Dorsolateral prefrontal cortex (tissue), 122 donors: ENCODE measurements at places on chromosomes 4 and X. TPM values are rescaled to one million over a fixed set of nuclear protein-coding genes. Genes with fewer than 3 reads are reported as not detected.

The PDE6B gene
- 9.0 TPM for total RNA-seq

The P2RY4 gene
- 0.55 TPM for total RNA-seq

The ABLIM2 gene
- 128 TPM for total RNA-seq

The PCSK1N gene
- 299 TPM for total RNA-seq

The STARD8 gene
- 7.9 TPM for total RNA-seq

The NMU gene
- total RNA-seq, result not detected

The RBMXL3 gene
- not detected for total RNA-seq

The FHIP1A gene
- total RNA-seq, result 3.2 TPM

The FAM9C gene
- not detected for total RNA-seq

The SAGE1 gene
- total RNA-seq, result not detected

The ATP8A1 gene
- 231 TPM for total RNA-seq

The RASSF6 gene
- not detected for total RNA-seq

The MAGEA6 gene
- not detected for total RNA-seq

The ARR3 gene
- not detected for total RNA-seq

The GAB3 gene
- total RNA-seq, result 3.0 TPM

The APBB2 gene
- 90.0 TPM for total RNA-seq

The TKTL1 gene
- not detected for total RNA-seq

The PPP4R3C gene
- not detected for total RNA-seq

The CPLX1 gene
- total RNA-seq, result 135 TPM

The ITGB1BP2 gene
- total RNA-seq, result 0.69 TPM

The UFSP2 gene
- 35.1 TPM for total RNA-seq

The BMP3 gene
- total RNA-seq, result 1.4 TPM

The MAGT1 gene
- 21.7 TPM for total RNA-seq

The PITX2 gene
- not detected for total RNA-seq

The ATP2B3 gene
- total RNA-seq, result 48.7 TPM

The ANAPC10 gene
- 23.8 TPM for total RNA-seq

The DKK2 gene
- 1.9 TPM for total RNA-seq

The SOWAHD gene
- total RNA-seq, result 0.33 TPM
